ENCODE measurements at places on chromosomes 11 and 22. TPM values are rescaled to one million over a fixed set of nuclear protein-coding genes. Genes with fewer than 3 reads are reported as not detected.

DNA sequence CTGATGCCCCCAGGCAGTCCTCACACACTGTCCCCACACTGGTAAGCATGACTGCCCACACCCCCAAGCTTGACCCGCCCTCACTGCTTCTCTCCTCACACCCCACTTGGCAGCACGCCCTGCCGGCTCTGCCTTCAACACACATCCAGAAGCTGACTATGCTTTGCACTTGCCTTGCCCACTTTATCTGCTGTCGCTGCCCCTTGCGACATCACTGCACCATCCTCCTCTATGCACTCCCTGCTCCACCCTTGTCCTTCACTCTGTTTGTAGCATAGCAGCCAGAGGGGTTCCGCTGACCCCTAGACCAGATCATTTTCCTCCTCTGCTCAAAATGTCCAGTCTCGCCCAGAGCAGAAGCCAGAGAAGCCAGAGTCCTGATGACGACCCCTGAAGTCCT, 25.3 kb upstream of the SLC25A1 start:
- no peaks in the 10 kb centered on the region for H3K27me3 ChIP-seq
- DNase-seq: no peak
- H3K4me1 ChIP-seq: no peaks in the 10 kb centered on the region

DNA sequence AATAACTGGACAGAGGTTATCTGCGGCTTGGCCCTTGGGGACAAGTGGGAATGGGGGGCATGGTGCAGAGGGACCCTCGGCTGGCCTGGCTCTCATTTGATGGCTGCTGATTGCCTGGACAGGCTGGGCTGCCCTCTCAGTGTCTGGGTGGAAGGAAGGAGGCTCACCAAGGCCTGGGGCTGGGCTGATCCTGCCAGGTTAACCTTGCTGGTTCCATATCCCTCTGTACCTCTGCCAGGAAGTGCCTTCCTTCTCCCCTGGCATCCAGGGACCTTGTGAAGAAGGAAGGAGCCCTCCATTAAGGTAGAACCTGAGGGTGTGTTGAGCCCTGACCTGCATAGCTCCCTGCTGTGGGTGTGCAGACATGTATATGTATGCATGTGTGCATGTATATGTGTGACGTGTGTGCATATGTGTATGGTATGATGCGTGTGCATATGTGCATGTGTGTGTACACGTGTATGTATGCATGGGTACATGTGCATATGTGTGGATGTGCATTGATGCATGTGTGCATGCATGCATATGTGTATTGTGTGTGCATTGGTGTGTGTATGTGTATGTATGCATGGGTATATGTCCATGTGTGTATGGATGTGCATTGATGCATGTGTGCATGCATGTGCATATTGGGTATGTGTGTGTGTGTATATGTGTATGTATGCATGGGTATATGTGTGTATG, 433.9 kb downstream of the TBC1D22A start:
- H3K27me3 ChIP-seq: no peaks in the 10 kb centered on the region
- DNase-seq: no peak
- no peaks in the 10 kb centered on the region for H3K36me3 ChIP-seq
- H3K27ac ChIP-seq: no peak overlapping the region

GRCh38 chr11:4050138-4050537, 44.5 kb upstream of the RRM1 start:
- H3K4me1 ChIP-seq: no peaks in the 10 kb centered on the region
- DNase-seq: no peak
- no peak overlapping the region for H3K4me3 ChIP-seq

DNA sequence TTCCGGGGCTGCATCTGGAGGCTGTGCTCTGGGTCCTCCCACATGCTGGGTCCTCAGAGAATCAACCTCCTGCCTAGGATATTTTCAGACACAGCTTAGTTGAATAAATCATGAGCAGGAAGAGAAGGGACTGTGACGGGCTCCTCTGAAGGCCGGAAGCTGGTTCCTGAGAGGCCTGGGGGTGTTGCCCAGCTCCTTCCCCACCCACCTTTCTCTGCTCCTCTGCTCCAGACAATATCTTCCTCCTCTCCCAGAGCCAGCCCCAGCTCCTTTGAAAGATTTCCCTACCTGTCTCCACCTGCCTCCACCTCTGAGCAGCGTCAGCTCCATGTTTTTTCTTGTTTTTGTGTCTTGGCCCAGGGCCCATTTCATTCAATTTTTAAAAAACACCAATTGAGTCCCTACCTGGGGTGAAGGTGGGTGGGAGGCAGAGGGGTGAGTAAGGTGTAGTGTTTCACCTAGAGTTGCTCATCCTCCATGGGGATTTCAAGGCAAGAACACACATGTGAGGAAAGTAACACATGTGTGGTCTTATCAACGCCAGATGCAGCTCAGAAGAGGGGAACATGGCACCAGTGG, 24.8 kb upstream of the THY1 start:
- H3K36me3 ChIP-seq: no peaks in the 10 kb centered on the region
- no peaks in the 10 kb centered on the region for H3K4me1 ChIP-seq
- no peak overlapping the region for H3K4me3 ChIP-seq
- no peaks in the 10 kb centered on the region for H3K27me3 ChIP-seq
- DNase-seq: no peak

GRCh38 chr11:110303414-110303826, 7.0 kb upstream of the RDX start:
- no peaks in the 10 kb centered on the region for H3K36me3 ChIP-seq
- peaks cover 46% of the 10 kb centered on the region for H3K4me1 ChIP-seq
- peak; percentile 83 for DNase-seq
- H3K4me3 ChIP-seq: peak overlapping the region; percentile 30

GRCh38 chr22:43228330-43228729, 41.4 kb upstream of the TTLL12 start:
- H3K4me1 ChIP-seq: no peaks in the 10 kb centered on the region
- H3K27me3 ChIP-seq: no peaks in the 10 kb centered on the region
- no peak overlapping the region for H3K4me3 ChIP-seq
- no peak overlapping the region for H3K27ac ChIP-seq

DNA sequence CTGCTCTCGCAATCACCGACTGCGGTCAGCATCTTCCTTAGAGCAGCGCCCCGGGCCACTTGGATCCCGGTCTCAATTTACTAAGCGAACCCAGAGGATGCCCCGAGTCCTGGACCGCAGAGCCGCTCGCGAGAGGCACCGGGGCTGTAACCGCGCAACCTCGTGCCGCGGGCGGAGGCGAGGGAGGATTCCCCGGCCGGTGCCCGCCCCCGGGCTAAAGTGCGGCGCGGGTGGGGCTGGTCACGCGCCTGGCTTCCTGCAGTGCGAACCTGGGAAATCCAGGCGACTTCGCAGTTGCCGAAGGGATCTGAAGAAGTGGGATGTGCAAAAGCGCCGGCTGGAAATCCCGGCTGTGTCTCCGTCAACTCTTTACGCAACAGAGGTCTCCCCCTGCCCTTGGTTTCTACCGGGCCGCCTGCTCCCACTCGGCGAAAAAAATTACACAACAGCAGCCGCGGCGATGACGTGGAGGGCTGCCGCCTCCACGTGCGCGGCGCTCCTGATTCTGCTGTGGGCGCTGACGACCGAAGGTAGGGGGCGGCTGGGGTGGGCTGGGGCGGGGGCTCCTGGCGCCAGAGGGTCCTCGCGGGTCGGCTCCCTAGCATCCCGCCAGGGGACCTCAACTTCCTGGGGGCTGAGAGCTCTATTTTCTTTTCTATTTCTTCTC, at the start of gene NCR3LG1:
Gene NCR3LG1, plus strand, starts transcription at position 291 of the 667 bp plus-strand sequence. Its CDS starts 170 bp downstream, at position 461.
- H3K27ac ChIP-seq: no peak within 1 kb of the TSS
- H3K4me3 ChIP-seq: peak within 1 kb of the TSS; percentile 69
- H3K27me3 ChIP-seq: no peaks in the 10 kb centered on the region
- peaks cover 5% of the 10 kb centered on the region for H3K4me1 ChIP-seq
- no peaks in the 10 kb centered on the region for H3K36me3 ChIP-seq
- DNase-seq: no peak

DNA sequence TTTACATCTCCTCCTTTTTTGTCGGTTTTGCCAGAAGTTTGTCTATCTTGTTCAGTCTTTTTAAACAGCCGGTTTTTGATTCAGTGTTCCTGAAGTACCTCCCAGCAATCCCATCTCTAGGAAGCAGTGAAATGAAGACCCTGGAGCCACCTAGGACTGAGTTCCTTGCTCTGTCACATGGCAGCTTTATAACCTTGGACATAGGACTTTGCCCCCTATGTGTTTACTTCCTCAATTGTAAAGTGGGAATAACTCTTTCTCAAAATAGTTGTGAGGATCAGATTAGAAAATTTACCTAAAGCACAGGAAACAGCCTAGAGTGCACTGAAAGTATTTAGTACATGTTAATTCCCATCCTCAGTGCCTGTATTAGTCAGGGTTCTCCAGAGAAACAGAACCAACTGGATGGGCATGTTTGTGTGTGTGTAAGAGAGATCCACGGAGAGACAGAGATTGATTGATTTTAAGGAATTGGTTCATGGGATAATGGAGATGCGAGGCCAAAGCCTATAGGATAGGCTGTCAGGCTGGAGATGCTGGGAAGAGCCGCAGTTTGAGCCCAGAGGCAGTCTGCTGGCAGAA, 20.0 kb downstream of the FAM83F start:
- peaks cover 7% of the 10 kb centered on the region for H3K4me1 ChIP-seq
- no peaks in the 10 kb centered on the region for H3K27me3 ChIP-seq
- no peak for DNase-seq
- H3K36me3 ChIP-seq: no peaks in the 10 kb centered on the region

The MUC2 gene
- 0.26 TPM for total RNA-seq

DNA sequence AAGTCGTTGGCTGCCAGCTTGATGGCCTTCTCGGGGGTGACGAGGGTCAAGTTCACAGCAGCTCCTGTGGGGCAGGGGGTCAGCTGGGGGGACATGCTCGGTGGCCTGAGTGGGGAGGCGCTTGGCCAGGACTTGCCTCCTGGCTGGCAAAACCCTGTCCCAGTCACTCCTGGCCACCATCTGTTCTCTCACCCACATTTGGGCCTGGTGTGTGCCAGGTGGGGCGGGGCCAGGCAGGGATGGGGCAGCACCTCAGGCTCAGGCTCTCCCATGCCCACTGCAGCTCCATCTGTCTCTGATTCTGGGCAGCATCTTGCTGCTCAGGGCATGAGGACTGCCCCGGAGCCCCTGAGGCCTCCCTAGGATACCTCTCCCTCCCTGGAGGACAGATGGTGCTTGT, 3.7 kb upstream of the CEND1 start:
- no peaks in the 10 kb centered on the region for H3K36me3 ChIP-seq
- H3K27ac ChIP-seq: no peak overlapping the region
- no peak for DNase-seq
- no peak overlapping the region for H3K4me3 ChIP-seq

The TRIM29 gene
- 31.8 TPM for total RNA-seq

The MS4A6E gene
- not detected for total RNA-seq

DNA sequence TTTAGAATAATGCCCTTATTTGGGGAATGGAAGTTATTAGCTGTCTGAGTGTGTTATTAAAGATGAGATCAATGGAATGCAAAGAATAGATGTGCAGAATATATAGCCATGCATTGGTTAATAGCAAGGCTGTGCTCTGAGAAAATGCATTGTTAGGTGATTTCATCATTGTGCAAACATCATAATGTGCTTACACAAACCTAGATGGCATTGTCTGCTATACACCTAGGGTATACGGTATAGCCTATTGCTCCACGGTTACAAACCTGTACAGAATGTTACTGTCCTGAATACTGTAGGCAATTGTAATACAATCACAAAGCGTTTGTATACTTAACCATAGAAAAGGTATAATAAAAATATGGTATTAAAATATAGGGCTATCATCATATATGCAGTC, 25.5 kb downstream of the SLC5A12 start:
- no peak overlapping the region for H3K4me3 ChIP-seq
- H3K36me3 ChIP-seq: no peaks in the 10 kb centered on the region
- H3K27ac ChIP-seq: no peak overlapping the region

GRCh38 chr11:78065203-78065602, 1.5 kb downstream of the THRSP start:
- no peaks in the 10 kb centered on the region for H3K4me1 ChIP-seq
- H3K27ac ChIP-seq: no peak overlapping the region
- H3K36me3 ChIP-seq: peaks cover 19% of the 10 kb centered on the region
- no peak overlapping the region for H3K4me3 ChIP-seq
- no peaks in the 10 kb centered on the region for H3K27me3 ChIP-seq

DNA sequence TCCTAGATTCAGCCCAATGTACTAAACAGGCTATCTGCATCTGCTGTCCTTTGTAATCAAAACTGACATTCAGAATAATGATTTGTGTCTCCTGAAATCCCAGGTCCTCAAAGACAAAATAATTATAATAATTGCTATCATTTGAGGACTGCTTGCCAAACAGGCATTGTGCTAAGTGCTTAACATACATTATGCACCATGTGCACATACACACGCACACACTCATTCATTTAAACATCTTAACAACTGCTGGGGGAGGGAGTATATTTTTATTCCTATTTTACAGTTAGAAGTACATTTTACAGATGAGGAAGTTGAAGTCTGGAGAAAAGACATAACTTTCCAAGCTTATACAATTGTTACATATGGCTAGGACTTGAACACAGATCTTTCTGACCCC, 308.0 kb upstream of the ZC3H12C start:
- no peak overlapping the region for H3K4me3 ChIP-seq
- no peak overlapping the region for H3K27ac ChIP-seq
- peaks cover 6% of the 10 kb centered on the region for H3K4me1 ChIP-seq
- no peak for DNase-seq
- peaks cover 94% of the 10 kb centered on the region for H3K27me3 ChIP-seq

DNA sequence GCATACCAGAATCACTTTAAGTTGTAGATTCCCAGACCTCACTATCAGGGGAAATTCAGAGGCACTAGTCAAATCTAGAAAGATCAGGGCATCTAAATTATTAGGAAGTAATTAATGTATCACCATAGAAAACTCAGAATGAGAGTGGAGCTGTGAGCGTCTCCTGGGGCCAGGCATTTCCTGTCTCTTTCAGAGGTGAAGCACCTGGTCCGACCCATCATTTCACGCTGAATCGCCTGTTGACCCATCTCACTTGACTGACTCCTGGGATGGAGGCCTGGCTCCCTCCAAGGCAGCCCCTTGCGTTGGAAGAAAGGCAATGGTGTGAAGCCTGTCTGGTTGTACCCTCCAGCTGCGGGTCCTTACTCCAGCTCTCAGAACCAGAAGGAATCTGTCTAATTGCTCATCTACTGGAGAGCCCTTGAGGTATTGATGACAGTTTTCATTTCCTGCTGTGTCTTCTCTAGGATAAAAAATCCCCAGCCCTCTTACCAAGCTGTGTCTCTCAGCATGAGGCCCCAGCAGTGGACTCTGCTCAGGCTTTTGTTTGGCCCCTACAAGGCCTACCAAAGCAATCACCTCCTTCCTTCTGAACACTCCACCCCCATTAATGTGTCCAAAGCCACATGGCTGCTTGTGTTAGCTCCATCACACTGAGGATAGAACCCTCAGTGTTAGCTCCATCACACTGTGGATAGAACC, 93.2 kb upstream of the SYT13 start:
- no peaks in the 10 kb centered on the region for H3K4me1 ChIP-seq
- no peak overlapping the region for H3K27ac ChIP-seq
- no peaks in the 10 kb centered on the region for H3K36me3 ChIP-seq
- peaks cover 51% of the 10 kb centered on the region for H3K27me3 ChIP-seq

The GUCY1A2 gene
- total RNA-seq: not detected

GRCh38 chr11:134040386-134041302, 28.2 kb upstream of the JAM3 start:
- H3K36me3 ChIP-seq: no peaks in the 10 kb centered on the region
- H3K4me1 ChIP-seq: peaks cover 4% of the 10 kb centered on the region
- H3K27ac ChIP-seq: no peak overlapping the region
- H3K27me3 ChIP-seq: peaks cover 23% of the 10 kb centered on the region
- DNase-seq: no peak
